ENCODE measurements at places on chromosomes 2 and 18. TPM values are rescaled to one million over a fixed set of nuclear protein-coding genes. Genes with fewer than 3 reads are reported as not detected.

DNA sequence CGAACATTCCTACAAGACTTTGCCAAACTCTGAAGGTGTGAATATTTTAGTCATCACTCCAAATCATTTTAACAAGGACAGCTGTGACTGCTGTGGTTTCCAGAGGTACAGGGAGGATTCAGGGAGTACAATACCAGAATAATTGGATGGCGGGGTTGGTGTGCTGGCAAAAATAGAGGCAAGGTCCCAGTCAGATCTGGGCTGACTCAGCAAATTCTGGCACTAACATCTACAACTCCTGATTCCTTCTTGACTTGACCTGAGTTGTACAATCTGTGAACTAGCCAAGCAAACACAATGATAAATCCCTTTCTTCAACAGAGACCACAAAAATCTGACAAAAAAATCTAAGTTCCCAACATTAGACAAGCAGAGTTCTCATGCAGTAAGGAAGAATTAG lies 40.4 kb downstream of the RMP24 start:
- H3K27ac ChIP-seq, result no peak overlapping the region
- no peak for DNase-seq
- H3K4me1 ChIP-seq, result peaks cover 2% of the 10 kb centered on the region
- no peaks in the 10 kb centered on the region for H3K27me3 ChIP-seq
- no peaks in the 10 kb centered on the region for H3K36me3 ChIP-seq
- H3K4me3 ChIP-seq, result no peak overlapping the region

DNA sequence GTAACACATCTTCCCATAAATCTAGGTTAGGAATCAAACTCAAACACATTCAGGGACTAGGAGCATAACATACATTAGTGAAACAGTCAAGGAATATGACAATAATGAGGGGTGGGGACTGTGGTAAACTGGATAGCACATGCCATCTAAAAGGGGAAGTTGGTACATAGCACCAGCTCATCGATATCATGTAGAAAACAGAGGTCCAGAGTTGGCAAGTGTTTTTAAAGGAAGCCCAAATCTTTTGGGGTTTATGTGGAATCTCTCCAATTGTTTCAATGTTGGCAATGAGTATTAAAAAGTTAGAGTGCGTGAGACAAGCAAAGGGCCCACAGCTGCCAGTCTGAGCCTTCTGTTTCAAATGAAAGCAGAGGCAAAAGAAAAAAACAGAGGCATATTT lies 24.4 kb downstream of the KLF7 start:
- peaks cover 81% of the 10 kb centered on the region for H3K4me1 ChIP-seq
- peak overlapping the region; percentile 86 for H3K27ac ChIP-seq
- H3K4me3 ChIP-seq, result no peak overlapping the region
- H3K36me3 ChIP-seq, result no peaks in the 10 kb centered on the region
- H3K27me3 ChIP-seq, result no peaks in the 10 kb centered on the region

- no peak for DNase-seq
- no peaks in the 10 kb centered on the region for H3K27me3 ChIP-seq
- no peak overlapping the region for H3K4me3 ChIP-seq
These were observed 194.0 kb downstream of the VWC2L start for GRCh38 chr2:214604861-214605260.

Gene STAT4
- 1.0 TPM for total RNA-seq

GRCh38 chr2:15571729-15572128 lies 10.6 kb upstream of the NBAS start:
- no peaks in the 10 kb centered on the region for H3K4me1 ChIP-seq
- H3K27ac ChIP-seq, result no peak overlapping the region
- H3K27me3 ChIP-seq, result no peaks in the 10 kb centered on the region
- no peak for DNase-seq

- H3K4me1 ChIP-seq, result no peaks in the 10 kb centered on the region
- H3K27me3 ChIP-seq, result no peaks in the 10 kb centered on the region
- no peak for DNase-seq
- no peak overlapping the region for H3K4me3 ChIP-seq
- H3K27ac ChIP-seq, result no peak overlapping the region
These were observed 61.9 kb upstream of the CREB1 start for GRCh38 chr2:207467716-207468347.

DNA sequence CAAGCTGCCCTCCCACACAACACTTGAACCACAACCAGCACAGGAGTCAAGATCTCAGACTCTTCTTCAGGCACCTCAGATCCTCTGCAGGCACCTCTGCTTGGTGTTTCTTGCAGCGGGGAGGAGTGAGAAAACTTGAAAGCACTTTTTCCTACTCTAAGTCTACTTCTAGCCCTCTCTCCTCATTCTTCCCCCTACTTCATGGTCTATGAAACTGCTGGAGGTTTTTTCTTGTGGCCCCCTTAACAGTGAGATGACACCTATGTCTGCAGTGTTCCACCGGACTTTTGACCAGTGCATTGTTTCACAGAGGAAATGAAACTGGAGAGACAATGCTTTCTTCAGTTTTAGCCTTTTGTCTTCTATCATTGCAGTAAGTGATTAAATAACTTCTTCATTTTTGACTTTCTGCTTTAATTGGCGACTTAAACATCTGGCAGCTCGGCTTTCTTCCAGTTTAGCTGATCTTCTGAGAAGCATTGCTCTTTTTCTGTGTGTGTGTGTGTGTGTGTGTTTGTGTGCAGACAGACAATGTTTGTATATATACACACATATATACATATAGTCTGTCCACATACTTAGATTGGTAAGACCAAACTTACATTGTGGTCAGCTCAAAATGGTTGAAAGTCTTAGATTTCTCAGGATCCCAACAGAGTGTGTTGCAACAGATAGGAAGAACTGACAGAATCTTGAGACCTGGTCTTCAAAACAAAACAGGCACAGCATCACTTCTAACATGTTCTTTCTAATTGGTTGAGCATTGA lies 1474.0 kb upstream of the TMEFF2 start:
- DNase-seq, result no peak
- no peaks in the 10 kb centered on the region for H3K36me3 ChIP-seq
- no peaks in the 10 kb centered on the region for H3K4me1 ChIP-seq
- H3K4me3 ChIP-seq, result no peak overlapping the region
- no peaks in the 10 kb centered on the region for H3K27me3 ChIP-seq
- no peak overlapping the region for H3K27ac ChIP-seq

Gene CSRNP3
- 0.27 TPM for total RNA-seq

Gene FOSL2
- total RNA-seq, result 209 TPM

Gene TET3
- 3.0 TPM for total RNA-seq

GRCh38 chr2:219607931-219608330 lies 10.3 kb downstream of the STK11IP start:
- no peaks in the 10 kb centered on the region for H3K27me3 ChIP-seq
- no peak for DNase-seq
- H3K4me1 ChIP-seq, result no peaks in the 10 kb centered on the region
- H3K36me3 ChIP-seq, result no peaks in the 10 kb centered on the region

- no peak overlapping the region for H3K27ac ChIP-seq
- no peaks in the 10 kb centered on the region for H3K36me3 ChIP-seq
- H3K4me1 ChIP-seq, result peaks cover 22% of the 10 kb centered on the region
- no peaks in the 10 kb centered on the region for H3K27me3 ChIP-seq
These were observed 18.3 kb downstream of the RNASEH1 start for GRCh38 chr2:3539836-3540235.

Gene CTLA4
- total RNA-seq, result not detected

- H3K27ac ChIP-seq, result peak overlapping the region; percentile 97
- H3K4me1 ChIP-seq, result peaks cover 29% of the 10 kb centered on the region
- H3K36me3 ChIP-seq, result no peaks in the 10 kb centered on the region
- no peaks in the 10 kb centered on the region for H3K27me3 ChIP-seq
- no peak for DNase-seq
These were observed 1.4 kb downstream of the OST4 start for GRCh38 chr2:27069961-27070618.
